ENCODE measurements at places on chromosomes 12 and 14. TPM values are rescaled to one million over a fixed set of nuclear protein-coding genes. Genes with fewer than 3 reads are reported as not detected.

Gene USP15
- 21.9 TPM for total RNA-seq

Gene TMTC2
- total RNA-seq, result 4.8 TPM

Gene AVPR1A
- total RNA-seq, result not detected

Gene CCDC60
- not detected for total RNA-seq

Gene CCDC184
- total RNA-seq, result 0.07 TPM

Gene FOS
- total RNA-seq, result 14.2 TPM

Gene DAZAP2
- 56.8 TPM for total RNA-seq

Measured in H7 (cell line).